Cortex of kidney (tissue), 1 donor: ENCODE measurements at places on chromosomes 2 and 18.

GRCh38 chr2:215961981-215962380 lies 51.4 kb downstream of the MREG start:
- no peak for DNase-seq

DNA sequence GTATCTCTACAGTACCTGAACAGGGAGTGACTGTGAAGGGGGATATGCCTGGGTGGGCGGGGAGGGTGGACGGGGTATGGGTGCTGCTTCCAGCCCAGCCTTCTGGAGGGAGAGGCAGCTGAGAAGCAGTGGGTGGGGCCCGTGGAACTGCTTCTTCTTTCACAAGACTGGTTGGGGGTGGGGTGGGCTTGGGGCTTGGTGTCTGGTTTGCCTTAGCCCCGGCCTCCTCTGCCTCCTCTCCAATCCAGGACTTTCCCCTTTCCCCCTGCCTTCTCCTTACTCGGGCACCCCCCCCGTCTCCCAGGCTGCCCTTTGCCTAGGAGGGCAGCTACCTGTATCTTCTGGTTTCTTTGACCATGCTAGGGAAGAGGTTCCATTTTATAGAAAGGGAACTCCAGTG lies 233.4 kb downstream of the DYSF start:
- no peak for DNase-seq

- no peak for DNase-seq
These were observed 25.5 kb upstream of the VIT start for GRCh38 chr2:36670881-36671595.

- DNase-seq = no peak
These were observed 101.2 kb downstream of the KCNS3 start for GRCh38 chr2:17979707-17980106.

DNA sequence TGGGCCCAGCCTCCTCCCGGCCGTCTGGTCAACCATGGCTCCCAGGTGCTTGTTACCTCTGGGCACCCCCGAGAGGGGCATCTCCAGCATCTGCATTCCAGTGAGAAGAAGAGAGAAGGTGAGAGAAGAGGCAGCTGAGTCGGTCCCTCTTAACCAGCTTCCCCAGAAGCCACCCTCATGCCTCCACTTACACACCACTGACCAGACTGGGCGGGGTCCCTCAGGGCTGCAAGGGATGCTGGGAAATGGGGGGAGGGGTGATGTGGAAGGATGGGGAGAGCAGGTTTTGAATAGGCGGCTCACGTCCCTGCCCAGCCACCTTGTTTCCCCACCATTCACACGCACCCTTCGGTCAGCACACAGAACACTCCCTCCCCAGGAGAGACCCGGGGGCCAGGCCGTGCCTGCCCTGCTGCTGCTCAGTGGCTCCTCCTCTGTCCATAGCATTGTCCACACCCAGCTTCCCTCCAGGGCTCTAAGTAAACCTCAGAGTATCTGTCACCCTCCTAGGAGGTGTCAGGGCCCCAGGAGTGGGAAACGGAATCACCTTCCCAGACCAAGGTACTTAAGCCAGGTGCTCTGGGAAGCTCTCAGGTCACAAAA lies 34.7 kb downstream of the GBX2 start:
- DNase-seq = no peak

GRCh38 chr2:239118675-239119211 lies 270.9 kb downstream of the TWIST2 start:
- DNase-seq = no peak
